COR-L47 (cell line): ENCODE measurements at places on chromosomes 5 and 9.

- no peak for DNase-seq
Observed at GRCh38 chr5:89282554-89283510, 399.8 kb upstream of the MEF2C start.

DNA sequence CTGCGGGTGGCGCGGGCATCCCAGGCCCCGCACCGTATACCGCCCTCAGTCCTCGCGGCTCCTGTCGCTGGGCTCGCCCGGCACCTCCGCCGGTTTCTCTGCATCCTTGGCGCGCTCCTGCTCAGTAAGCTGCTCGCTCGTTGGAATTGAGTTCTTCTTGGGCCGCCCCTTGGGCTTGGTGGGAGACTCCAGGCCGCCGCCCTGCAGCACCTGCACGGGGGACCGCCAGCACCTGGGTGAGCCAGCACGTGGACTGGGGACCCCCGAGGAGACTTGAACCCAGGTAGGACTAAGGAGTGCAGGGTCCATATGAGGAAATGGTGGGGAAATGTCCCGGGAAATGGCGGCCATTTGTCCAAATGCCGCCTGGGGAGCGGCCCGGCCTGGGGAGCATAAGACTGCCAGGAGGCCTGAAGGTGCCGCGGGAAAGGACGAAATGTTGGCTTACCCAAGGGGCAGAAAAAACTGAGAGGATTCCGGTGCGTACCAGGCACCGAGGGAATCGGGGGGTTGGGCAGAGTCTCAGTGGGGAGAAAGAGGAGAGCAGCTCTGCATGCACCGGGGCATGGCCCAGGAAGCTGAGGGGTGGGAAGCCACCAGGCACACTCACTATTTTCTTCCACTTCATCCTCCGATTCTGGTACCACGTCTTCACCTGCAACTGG is 2.9 kb downstream of the BARX1 start:
- no peak for DNase-seq

- DNase-seq, result no peak
Observed at GRCh38 chr5:5822729-5823257, 400.3 kb downstream of the ICE1 start.

- no peak for DNase-seq
Observed at GRCh38 chr9:6410633-6411032, 2.4 kb upstream of the UHRF2 start.

GRCh38 chr5:133799571-133800237 is 168.7 kb downstream of the C5orf15 start:
- no peak for DNase-seq

- DNase-seq, result no peak
Observed at GRCh38 chr9:124146031-124146561, 111.7 kb upstream of the NEK6 start.

DNA sequence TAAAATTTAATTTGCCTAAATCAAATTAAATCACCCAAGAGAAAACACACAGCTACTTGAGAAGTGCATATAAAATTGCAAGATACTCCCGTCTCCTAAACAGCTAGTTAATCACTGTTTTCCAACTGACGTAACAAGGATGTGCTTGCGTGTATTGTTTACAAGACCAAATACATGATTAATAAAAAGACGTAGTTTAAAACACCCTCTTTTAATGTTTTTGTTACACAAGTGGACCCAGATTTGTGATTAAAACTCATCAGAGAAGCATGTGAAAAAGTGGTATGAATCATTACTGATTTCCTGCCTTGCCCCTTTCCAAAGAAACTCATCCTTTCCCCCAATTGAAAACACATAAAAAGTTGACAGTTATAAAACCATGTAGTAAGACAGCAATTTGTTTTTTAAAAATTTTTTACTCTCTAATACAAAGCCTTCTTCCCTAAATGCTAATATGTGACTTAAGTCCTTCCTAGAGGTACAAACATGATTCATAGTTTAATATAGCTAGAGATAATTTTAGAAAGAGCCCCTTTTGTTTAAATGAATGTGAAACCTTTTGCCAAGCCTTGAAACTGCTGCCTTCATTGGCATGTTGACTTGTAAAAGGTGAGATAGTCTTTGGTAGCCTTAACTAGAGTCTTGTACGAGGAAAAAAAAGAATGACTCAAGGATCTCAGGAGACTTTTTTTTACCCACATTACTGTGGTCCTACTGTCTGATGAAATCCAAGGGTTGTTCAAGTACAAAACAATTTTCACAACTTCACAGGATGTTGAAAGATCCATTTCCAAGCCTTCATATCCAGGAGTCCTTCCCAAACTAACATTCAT is 61.4 kb upstream of the FST start:
- no peak for DNase-seq

GRCh38 chr9:107190061-107190935 is 92.8 kb upstream of the RAD23B start:
- peak; percentile 73 for DNase-seq

GRCh38 chr5:84028093-84028492 is 307.4 kb upstream of the HAPLN1 start:
- no peak for DNase-seq

DNA sequence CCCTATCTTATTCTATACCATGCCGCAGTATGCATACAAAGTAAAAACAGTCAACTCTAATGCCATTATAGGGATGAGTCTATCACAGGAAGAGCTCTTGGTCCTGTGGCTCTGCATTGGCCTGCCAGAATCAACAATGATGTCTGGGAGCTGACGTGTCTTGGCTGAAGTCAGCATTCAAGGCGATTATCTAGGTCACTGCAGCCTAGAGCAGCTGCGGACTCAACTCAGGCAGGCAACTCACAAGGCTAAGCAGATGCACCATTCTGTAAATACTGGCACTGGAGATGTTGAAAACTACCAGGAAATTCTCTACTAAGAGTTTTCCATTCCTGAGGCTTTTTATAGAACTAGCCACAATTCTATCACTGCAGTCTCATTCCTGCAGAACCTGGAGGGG is 13.3 kb downstream of the SPATA9 start:
- DNase-seq, result no peak

DNA sequence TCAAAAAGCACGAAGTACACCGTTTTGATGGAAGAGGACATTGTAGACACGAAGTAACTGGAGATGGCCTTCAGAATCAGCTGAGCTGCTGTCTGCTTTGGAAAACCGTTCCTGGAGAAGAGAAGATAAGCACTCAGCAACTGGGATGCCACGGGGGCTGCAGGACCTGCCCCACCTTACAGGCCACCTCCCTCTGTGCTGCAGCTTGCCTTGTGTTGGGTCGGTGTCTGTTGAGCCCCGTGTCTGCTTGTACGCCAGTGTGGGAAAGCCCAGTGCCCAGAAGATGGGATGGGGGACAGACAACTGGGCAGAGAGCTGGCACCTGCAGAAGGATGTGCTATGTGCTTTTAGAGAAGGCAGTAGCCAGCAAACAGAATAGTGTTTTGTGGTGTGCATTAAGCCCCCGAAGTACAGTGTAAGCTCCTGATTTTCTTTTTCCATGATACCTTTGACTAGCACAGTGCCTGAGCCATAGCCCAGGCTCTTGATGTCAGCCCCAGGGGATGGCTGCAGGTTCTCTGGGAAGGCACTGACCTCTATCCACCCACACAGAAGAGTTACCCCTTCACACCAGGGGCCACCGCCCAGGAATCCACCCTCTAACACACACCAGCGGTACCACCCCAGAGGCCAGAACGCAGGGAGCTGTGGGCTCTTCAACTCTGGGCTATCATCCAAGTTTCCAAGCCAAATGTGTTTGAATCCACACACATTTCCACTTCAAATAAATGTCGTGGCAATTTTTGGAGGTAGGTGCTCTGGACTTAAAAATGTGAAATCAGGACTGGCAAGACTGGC is 63.8 kb downstream of the MACROH2A1 start:
- no peak for DNase-seq

GRCh38 chr5:36607838-36608783 is 1.7 kb downstream of the SLC1A3 start:
- DNase-seq, result no peak

DNA sequence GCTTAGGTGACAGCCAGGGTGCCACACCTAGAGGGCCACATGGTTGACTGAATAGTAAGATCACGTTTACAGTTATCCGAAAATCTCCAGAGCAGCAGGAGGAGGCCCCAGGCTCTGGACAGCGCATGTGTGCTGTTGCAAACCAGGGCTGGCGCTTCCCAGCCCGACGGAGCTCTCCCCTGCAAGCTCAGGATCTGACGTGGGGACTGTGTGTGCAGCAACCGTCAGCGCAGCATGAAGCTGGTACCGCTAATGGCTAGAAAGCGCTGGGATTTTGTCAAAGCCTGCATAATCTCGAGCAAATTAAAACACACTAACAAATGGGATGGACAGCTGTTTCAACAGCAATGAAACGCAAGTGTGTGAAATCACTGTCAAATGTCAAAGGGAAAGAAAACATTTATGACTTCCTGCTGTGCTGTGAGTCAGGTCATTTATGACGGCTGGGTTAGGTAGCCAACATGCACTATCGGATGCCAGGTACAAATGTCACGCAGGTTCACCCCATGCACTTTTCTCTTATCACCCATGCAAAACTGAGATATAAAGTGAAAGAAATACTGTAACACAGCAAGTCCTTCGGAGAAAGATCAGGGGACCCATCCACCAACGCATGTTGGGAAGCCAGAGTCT is 7.5 kb downstream of the SURF4 start:
- DNase-seq, result no peak

- DNase-seq, result no peak
Observed at GRCh38 chr9:130022566-130023143, 20.3 kb downstream of the FNBP1 start.

- no peak for DNase-seq
Observed at GRCh38 chr5:56480705-56481427, 247.7 kb upstream of the ANKRD55 start.

DNA sequence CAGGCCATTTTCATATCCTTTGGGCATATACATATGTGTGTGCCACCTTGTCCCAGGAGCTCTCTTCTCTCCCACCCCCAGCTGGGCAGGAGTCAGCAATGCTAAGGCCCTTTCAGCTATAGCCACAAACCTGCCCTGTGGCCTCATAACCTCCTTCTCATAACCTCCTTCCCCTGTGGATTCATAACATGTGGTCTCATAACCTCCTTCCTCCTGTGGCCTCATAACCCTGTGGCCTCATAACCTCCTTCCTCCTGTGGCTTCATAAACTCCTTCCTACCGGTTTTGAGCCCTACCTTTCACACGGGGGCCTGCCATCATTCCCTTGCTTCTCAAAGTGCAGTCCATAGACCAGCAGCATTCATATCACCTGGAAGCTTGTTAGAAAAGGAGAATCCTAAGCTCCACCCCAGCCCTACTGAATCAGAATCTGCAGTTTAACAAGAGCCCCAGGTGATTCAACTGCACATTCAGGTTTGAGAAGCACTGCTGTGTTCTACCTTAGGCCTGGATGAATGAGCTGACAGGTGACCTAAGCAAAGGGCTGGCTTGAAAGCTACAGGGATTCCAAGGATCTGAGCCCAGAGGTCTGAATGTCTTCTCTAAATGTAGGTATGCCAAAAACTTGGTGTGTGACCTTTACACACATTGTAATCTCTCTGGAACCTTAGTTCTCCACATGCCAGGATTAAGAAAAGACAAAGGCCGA is 41.9 kb upstream of the PLPP6 start:
- no peak for DNase-seq
